ENCODE measurements at places on chromosomes 1 and 21.

DNA sequence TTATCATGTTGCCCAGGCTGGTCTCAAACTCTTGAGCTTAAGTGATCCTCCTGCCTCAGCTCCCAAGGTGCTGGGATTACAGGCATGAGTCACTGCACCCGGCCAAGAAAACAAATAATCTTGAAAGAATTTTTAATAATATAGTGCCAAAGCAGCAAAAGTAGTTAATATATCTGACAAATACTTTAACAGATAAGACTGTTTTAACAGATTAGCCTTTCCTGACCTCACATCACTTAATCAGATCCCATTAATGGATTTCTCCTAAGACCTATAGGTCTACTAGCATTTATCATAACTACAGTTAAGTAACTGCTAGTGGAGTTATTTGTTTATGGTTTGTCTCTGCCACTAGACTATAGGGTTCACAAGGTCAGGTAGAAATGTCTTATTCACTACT is 61.1 kb upstream of the HP1BP3 start:
- DNase-seq = no peak

DNA sequence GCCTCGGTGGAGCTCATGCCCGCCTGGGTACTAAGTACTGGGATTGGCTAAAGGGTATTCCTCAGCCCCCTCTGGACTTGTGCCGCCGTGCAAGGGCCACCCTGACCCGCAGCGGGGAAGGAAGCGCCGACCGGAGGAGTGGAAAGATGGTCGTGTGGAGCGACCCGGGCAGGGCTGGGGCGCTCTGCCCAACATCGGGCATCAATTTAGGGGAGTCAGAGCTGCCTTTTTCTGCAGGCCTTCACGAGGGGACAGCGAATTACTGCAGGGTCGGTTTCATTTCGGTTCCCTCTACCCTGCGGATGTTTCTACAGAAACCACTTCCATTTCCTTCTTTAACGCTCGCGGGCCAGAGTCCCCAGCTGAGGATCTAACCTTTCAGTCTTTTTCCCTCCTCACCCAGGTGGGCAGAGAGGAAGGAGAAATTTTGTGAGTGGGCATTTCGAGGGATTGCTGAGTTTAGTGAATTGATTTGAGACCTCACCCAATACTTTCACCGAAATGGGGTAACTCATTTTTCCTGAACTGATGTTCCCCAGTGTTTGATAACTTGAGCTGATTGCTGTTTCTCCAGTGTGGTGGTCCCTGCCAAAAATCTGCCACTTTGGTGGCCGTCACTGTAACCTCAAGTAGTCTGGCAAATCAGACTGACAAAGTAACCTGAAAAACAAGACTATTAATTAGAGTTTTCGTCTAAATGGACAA is 1.1 kb downstream of the TOR1AIP1 start:
- no peak for DNase-seq

DNA sequence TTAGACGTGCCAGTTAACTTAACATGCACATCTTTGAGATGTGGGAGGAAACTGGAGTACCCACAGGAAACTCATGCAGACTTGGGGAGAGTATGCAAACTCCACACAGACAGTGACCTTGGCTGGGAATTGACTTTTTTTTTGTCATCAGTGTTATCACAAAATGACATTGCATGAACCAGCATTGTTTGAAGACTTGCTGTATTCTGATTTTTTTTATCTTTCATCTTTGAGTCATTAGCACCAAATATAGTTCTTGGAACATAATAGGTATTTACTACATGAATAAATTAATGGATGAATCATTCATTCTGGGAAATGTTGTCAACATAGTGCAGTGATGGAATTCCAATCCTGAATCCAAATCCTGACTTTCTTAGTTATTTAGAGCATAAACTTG is 77.0 kb downstream of the ATF6 start:
- no peak for DNase-seq

DNA sequence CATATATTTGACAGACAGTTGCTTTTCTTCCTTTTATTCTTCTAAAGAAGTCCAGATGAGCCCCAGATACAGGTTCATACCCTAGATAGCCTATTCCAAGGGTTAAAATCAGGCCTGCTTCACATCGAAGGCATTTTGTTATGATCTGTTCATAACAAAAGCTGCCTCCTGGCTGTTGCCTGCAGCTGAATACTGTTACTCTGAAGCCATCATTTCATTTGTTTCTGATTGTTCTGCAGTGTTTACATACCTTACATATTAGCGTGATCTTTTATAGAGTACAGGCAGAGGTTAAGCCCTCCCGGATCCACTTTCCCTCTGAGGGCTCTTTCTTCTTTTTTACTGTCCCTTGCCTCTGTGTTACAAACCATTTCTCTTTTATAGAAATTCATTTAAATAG is 219.0 kb upstream of the HOOK1 start:
- no peak for DNase-seq

Measured in stimulated activated CD4-positive, alpha-beta T cell treated with anti-CD3 and anti-CD28 coated beads, Interleukin-12 subunit alpha, Interleukin-12 subunit beta, amount 100 ng/mL, for 24 hours (primary cell).